ENCODE measurements at places on chromosomes 7 and 10. TPM values are rescaled to one million over a fixed set of nuclear protein-coding genes. Genes with fewer than 3 reads are reported as not detected.

Gene GIMAP2
- 80.0 TPM for total RNA-seq

DNA sequence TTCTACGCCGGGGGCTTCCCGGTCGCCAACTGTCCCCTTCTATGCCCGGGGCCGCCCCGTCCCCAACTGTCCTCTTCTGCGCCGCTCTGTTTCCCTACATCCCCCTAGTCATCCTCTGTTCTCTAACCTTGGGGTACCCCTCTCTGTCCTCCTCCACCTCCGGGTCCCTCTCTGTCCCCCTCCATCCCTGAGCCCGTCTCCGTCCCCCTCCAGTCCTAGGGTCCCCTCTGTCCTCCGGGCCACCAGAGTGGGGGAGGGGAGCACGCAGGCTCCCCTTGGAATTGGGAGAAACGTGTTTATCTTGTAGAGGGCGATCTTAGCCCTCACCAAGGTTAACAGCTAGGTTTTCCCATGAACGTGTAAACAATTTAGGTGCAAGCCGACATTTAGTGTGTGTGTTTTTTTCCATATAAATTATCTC, 852 bp upstream of the KLF6 start:
- H3K27me3 ChIP-seq = no peaks in the 10 kb centered on the region
- H3K36me3 ChIP-seq = peaks cover 50% of the 10 kb centered on the region
- peak; percentile 61 for DNase-seq
- H3K27ac ChIP-seq = peak overlapping the region; percentile 95
- H3K4me1 ChIP-seq = peaks cover 18% of the 10 kb centered on the region
- H3K4me3 ChIP-seq = peak overlapping the region; percentile 93

- no peak for DNase-seq
- no peak overlapping the region for H3K27ac ChIP-seq
- no peaks in the 10 kb centered on the region for H3K27me3 ChIP-seq
- H3K4me1 ChIP-seq = peaks cover 1% of the 10 kb centered on the region
- H3K36me3 ChIP-seq = peaks cover 3% of the 10 kb centered on the region
Measured at GRCh38 chr10:112821038-112821437, 129.0 kb upstream of the TCF7L2 start.

- no peak overlapping the region for H3K27ac ChIP-seq
- H3K27me3 ChIP-seq = peaks cover 8% of the 10 kb centered on the region
- no peak overlapping the region for H3K4me3 ChIP-seq
- DNase-seq = no peak
- no peaks in the 10 kb centered on the region for H3K36me3 ChIP-seq
- no peaks in the 10 kb centered on the region for H3K4me1 ChIP-seq
Measured at GRCh38 chr10:117946525-117947070, 100.1 kb downstream of the RAB11FIP2 start.

DNA sequence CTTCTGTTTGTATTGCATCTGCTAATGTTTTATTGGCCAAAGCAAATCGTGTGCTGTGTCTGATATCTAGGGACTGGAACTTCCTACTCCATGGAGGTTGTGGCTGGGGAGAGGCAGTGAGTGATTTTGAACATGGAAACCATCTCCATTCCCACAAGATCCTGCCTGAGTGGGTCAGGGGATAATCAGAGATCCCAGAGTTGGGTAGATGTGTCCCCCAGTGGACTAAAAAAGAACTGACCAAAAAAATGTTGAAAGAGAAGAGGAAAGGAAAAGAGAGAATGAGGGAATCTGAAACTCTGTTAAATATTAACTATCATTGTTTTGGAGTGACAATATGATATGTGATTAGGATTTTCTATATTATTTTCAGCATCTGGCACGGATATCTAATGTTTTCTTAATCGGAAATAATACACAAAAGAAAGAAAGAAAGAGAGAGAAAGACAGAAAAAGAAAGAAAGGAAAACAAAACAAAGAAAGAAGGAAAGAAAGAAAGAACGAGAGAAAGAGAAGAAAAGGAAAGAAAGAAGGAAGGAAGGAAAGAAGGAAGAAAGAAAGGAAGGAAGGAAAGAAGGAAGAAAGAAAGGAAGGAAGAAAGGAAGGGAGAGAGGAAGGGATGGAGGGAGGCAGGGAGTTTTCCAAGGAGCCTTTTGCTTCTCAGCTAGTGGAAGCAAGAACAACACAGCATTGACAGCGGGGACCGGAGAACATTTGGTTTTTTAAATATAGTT, 638.5 kb downstream of the CCSER2 start:
- H3K4me3 ChIP-seq = no peak overlapping the region
- no peaks in the 10 kb centered on the region for H3K4me1 ChIP-seq
- H3K27ac ChIP-seq = no peak overlapping the region

Gene PTN
- total RNA-seq = not detected

GRCh38 chr10:101014966-101015581, 15.5 kb downstream of the LZTS2 start:
- no peak for DNase-seq
- no peaks in the 10 kb centered on the region for H3K36me3 ChIP-seq
- no peak overlapping the region for H3K4me3 ChIP-seq
- peaks cover 35% of the 10 kb centered on the region for H3K4me1 ChIP-seq

- H3K4me1 ChIP-seq = no peaks in the 10 kb centered on the region
- H3K36me3 ChIP-seq = peaks cover 2% of the 10 kb centered on the region
- DNase-seq = no peak
- H3K27ac ChIP-seq = no peak overlapping the region
- H3K27me3 ChIP-seq = peaks cover 13% of the 10 kb centered on the region
Measured at GRCh38 chr7:138785587-138786437, 12.0 kb upstream of the TMEM213 start.

Gene RELN
- total RNA-seq = not detected

- H3K27ac ChIP-seq = no peak overlapping the region
- peaks cover 34% of the 10 kb centered on the region for H3K27me3 ChIP-seq
- no peak overlapping the region for H3K4me3 ChIP-seq
- no peaks in the 10 kb centered on the region for H3K4me1 ChIP-seq
- H3K36me3 ChIP-seq = no peaks in the 10 kb centered on the region
Measured at GRCh38 chr7:26447116-26447515, 155.5 kb downstream of the SNX10 start.

Gene FUOM
- total RNA-seq = 9.1 TPM

Gene LIPF
- not detected for total RNA-seq

- no peak overlapping the region for H3K27ac ChIP-seq
- no peaks in the 10 kb centered on the region for H3K27me3 ChIP-seq
- H3K4me3 ChIP-seq = no peak overlapping the region
- DNase-seq = no peak
- H3K36me3 ChIP-seq = no peaks in the 10 kb centered on the region
Measured at GRCh38 chr7:130286881-130287280, 6.1 kb upstream of the CPA4 start.

DNA sequence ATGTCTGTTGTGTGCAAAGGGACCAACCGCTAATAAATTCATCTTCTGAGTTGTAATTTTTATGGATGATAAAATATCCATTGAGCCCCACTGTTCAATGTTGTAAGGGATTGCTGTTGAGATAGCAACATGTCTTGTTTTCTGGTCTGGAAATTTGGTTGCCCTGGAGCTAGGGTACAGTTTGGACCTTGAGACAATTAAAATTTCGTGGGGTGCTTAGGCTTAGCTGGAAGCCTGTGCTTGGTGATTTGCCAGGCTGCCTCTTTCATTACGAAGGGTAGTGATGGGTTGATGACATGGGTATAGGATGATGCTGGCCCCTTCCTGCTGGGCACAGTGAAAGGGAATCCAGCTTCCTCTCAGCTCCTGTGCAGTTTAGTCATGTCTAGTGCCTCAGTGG, 43.6 kb downstream of the PLCE1 start:
- H3K27me3 ChIP-seq = peaks cover 3% of the 10 kb centered on the region
- H3K4me1 ChIP-seq = no peaks in the 10 kb centered on the region
- no peak overlapping the region for H3K27ac ChIP-seq

- H3K27me3 ChIP-seq = no peaks in the 10 kb centered on the region
- H3K36me3 ChIP-seq = peaks cover 3% of the 10 kb centered on the region
- H3K4me3 ChIP-seq = no peak overlapping the region
- H3K4me1 ChIP-seq = peaks cover 52% of the 10 kb centered on the region
- no peak for DNase-seq
Measured at GRCh38 chr10:35375091-35375765, 38.9 kb downstream of the CCNY start.

DNA sequence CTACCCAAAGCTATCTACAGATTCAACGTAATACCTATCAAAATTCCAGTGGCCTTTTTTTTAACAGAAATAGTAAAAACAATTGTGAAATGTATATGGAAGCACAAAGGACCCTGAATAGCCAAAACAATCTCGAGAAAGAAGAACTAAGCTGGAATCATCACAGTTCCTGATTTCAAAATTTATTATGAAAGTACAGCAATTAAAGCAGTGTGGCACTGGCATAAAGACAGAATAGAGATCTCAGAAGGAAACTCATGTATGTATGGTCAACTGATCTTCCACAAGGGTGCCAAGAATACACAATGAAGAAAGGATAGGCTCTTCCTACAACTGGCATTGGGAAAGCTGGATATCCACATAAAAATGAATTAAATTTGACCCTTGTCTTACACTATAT, 23.2 kb downstream of the PNLIPRP3 start:
- H3K4me3 ChIP-seq = no peak overlapping the region
- no peaks in the 10 kb centered on the region for H3K4me1 ChIP-seq
- no peaks in the 10 kb centered on the region for H3K27me3 ChIP-seq
- no peaks in the 10 kb centered on the region for H3K36me3 ChIP-seq
- DNase-seq = no peak

DNA sequence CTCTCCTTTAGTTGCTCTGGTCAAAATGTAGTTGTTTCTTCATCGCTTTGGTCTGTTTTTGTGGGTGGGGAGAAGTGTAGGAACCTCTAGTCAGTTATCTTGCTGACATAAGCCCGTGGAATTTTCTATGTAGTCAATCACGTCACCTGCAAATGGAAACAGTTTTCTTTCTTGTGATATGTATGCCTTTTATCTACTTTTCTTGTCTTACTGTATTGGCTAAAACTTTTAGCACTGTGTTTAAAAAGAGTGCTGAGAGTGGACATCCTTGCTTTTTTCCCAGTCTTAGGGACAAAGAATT, 42.3 kb downstream of the AKR1E2 start:
- no peak overlapping the region for H3K27ac ChIP-seq
- DNase-seq = no peak
- H3K27me3 ChIP-seq = peaks cover 13% of the 10 kb centered on the region
- H3K36me3 ChIP-seq = no peaks in the 10 kb centered on the region
- H3K4me3 ChIP-seq = no peak overlapping the region
- no peaks in the 10 kb centered on the region for H3K4me1 ChIP-seq

DNA sequence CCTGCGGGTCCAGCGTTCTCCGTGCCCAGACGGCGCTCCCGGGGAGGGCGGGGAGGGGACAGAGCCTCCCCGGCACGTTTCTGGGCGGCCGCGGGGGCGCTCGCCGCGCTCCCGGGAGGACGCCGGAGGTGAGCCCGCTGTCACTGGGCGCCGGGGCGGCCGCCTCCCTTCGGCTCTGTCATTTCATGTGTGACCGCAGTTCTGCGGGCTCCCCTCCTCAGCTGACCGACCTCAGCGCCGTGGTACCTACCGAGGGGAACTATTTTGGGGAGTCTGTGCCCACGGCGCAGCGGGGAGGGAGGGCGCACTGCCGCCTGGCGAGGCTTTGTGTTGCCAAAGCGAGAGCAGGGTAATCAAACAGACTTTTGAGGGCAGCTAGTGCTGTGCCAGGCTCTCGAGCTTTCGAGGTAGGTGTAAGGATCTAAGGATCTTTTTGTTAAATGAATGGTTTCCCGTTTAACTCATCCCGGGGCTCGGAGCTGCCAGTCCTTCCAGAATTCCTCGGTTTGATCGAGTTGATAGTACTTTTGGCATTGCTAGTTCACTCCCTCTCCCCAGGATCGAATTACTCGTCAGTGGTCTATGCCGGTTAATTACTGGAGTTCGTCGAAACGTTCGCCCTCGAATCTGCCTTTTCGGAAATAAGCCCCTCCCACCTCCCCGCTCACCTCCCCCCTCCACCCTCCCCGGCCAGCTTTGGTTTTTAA, 1.9 kb downstream of the ARID5B start:
- no peaks in the 10 kb centered on the region for H3K27me3 ChIP-seq
- peaks cover 36% of the 10 kb centered on the region for H3K4me1 ChIP-seq
- peaks cover 14% of the 10 kb centered on the region for H3K36me3 ChIP-seq
- H3K4me3 ChIP-seq = peak overlapping the region; percentile 98
- DNase-seq = peak; percentile 90

DNA sequence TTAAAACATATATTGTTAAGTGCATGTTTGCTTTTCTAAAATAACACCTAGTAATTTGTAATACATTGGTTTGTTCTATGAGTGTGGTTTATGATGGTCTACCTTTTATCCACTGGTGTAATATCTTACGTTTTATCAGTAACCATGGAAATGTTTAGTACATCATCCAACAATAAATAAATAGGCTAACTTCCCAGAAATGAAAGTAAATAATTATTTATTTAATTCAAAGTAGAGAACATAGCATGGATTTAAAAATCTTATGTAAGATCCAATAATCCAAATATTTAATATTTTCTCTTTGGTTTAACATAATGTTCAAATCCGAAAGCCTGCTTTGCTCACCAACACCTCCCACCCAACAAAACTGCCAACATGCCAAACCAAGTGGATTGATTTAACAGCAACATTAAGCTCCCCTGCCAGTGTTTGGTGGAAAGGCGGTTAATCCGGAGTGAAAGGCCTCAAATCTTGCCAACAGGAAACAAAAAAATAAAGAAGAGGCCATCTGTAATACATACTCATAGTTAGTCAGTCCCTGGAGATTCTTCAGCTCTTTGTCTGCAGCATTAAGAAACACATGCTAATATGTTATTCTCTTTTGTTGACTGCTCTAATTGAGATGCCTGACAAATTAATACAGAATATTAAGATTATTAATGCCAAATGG, 897.8 kb downstream of the CNTNAP2 start:
- no peaks in the 10 kb centered on the region for H3K36me3 ChIP-seq
- DNase-seq = no peak
- no peak overlapping the region for H3K27ac ChIP-seq
- no peak overlapping the region for H3K4me3 ChIP-seq
- H3K4me1 ChIP-seq = no peaks in the 10 kb centered on the region

DNA sequence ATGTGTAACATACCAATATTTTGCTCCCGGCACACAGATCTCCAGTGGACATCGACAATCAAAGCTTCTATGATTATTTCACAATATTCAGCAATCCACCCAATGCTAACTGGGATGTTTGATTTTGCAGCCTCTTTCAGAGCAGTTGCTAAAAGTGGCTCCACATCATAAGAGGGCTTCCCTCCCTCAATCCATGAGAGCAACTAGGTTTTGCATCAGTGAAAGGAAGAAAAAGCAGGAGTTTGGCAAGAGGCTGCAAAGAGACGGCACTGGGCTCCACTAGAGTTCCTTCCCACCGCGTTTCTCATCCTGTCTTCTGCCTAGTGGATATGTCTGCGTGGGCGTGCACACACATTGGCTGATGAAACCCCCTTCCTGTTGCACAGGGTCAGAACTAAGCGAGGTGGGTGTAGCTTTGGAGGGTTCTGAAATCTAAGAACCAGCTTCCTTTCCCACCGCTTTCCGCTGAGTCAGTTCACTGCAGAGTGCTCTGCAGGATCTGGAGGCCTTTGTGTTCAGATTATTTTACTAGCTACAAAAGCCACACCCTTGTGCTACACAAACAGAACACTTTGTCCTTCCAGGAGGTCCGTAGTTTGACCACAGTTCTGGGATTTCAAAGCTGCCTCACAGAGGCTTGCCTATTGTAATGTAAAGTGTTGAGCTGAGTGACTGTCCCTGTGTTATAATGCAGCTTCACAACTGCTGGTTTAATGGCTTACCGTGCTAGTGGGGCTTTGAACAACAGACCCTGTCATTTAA, 28.1 kb downstream of the ARL4A start:
- peak; percentile 79 for DNase-seq
- peaks cover 41% of the 10 kb centered on the region for H3K4me1 ChIP-seq
- no peaks in the 10 kb centered on the region for H3K27me3 ChIP-seq
- peaks cover 5% of the 10 kb centered on the region for H3K36me3 ChIP-seq
- H3K27ac ChIP-seq = peak overlapping the region; percentile 77
- H3K4me3 ChIP-seq = peak overlapping the region; percentile 38
